IPS-NIHi11 (cell line): ENCODE measurements at places on chromosomes 13 and 19.

GRCh38 chr19:280541-281009, 10.6 kb downstream of the PLPP2 start:
- DNase-seq: no peak

GRCh38 chr13:73521985-73522524, 463.2 kb downstream of the KLF5 start:
- DNase-seq: no peak

DNA sequence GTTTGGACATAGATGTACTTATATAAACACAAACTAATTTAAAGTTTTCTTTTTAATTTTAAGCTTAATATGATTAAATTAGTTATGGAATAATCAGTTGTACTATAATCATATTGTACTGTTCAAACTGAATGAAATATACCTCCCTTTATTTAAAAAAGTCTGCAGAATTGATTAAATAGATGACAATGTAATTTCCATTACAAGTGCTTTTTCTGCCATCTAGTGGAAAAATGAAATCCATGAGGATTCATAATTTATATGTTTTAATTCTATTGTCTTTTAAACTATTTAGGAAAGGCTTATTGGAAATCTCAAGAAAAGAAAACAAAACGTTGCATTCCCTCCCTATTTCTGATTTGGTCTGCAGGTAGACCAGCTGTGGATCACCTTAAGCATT, 30.9 kb downstream of the MZT1 start:
- DNase-seq: no peak

DNA sequence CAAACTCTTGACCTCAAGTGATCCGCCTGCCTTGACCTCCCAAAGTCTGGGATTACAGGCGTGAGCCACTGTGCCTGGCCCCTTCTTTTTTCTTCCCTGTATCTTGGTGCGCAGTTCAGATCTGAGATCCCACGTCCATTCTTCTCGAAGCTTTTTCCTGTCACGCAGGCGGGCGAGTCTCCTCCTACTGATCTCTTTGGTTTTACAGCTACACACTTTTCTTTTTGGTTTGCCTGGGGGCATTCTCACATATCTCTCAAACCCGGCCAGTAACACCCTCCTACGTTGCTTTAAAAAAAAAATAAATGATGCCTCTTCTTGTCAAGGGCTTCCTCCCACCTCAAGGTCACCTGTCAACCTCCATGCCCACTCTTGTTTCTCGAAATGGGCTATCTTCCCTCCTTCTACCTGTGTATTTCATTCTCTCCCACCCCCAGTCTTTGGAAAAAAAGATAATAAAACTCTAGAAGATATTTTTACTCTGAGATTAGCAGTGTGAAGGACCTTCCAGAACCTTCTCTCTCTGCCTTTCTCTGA, 12.1 kb downstream of the TMPRSS9 start:
- DNase-seq: no peak

- DNase-seq: peak; percentile 64
Measured at GRCh38 chr19:29119590-29119989, 93.4 kb downstream of the UQCRFS1 start.

DNA sequence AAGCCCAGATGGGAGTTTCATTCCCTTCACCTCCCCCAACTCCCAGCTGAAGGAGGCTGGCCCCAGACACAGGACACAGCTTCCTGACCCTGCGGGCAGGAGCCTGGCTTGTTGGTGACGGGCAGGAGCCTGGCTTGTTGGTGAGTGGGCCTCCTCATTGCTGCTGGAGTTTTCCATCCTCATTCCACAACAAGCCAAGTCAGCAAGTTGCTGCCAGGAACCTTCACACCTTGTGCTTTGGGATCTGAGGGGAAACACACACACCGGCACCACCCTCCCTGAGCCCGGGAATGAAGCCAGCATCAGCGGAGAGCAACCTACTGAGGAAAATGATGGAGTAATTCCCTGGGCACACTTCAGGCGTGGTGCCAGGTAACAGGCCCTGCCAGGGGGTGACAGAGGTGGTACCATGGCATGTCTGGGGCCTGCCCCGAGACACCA, 74.9 kb downstream of the ALOX5AP start:
- no peak for DNase-seq

GRCh38 chr13:48411841-48412531, 927 bp downstream of the LPAR6 start:
- peak; percentile 33 for DNase-seq

DNA sequence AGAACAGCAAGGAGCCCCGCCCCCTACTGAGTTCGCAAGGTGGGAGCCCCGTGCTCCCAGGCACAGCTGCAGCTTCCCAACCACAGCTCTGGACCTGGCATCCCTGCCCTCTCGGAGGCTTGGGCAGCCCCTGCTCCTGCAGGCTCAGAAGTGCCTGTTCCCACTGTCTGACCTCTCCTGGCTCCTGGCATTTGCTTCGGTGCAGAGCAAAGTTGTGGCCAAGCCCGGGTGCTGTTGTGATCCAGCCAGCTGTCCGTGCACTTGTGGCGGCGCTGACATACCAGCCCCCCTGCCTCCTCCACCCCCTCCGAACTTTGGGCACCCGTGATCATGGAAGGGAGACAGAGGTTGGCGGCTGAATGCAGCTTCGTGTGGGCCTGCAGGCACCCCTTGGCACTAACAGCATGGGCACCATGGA, 1386.8 kb downstream of the PCDH9 start:
- no peak for DNase-seq

GRCh38 chr13:66378894-66379293, 851.2 kb downstream of the PCDH9 start:
- no peak for DNase-seq

DNA sequence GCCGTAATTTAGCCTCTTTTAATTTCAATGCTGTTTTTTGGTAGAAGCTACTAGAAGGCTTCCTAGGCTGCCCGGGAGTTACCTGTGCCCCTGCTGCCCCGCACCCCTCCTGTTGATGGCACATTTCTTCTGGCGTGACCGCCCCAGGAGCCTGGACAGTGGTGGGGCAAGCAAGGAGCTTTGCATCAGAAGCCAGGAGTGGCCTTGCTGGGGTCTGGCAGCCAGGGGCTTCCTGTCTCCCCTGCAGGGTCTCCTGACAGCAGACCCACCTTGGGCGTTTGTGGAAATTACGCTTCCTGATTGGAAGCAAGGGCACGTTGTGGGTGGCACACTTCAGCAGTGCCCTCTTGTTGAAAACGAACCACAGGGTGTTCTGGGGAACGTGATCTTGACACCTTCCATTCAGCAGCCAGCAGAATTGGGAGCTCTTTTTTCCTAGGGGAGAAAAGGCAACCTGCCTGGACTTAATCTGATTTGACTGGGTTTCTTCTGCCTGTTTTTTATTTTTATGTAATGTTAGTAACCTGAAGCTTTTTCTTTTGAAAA, 90.0 kb upstream of the TEX29 start:
- no peak for DNase-seq

GRCh38 chr13:96428911-96429310, 339.0 kb downstream of the HS6ST3 start:
- DNase-seq: no peak

DNA sequence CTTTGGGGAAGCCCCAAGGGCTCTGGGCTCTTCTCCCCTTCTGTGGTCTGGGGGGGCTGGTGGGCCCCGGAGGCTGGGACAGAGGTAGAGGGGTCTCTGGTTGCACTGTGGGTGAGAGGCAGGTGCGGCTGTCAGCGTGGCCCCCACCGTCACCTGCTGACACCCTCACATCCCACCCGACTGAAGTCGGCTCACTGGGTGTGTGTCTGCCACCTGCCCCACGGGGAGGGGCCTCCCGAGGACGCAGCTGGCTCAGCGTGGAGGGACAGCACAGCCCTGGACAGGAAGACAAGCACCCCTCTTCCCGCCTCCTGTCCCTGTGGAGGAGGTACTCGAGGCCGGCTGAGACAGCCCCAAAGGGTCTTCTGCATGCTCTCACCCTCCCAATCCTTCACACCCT, 2.2 kb upstream of the TMEM86B start:
- DNase-seq: no peak

DNA sequence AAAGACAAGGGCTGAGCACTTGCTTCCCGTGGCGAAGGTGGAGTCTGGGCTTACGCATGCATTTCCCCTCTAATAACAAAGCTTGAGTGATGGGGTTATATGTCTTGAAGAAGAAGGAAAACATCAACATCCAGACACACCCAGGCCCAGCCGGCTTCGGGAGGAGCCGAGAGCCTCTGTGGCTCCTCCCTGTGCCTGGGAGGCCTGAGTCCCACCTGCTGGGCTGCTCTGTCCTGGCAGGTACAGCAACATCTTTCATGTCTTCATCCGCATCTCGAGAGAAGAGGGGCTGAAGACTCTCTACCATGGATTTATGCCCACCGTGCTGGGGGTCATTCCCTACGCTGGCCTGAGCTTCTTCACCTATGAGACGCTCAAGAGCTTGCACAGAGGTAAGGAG, 30.6 kb downstream of the TMEM161A start:
- DNase-seq: no peak

- DNase-seq: no peak
Measured at GRCh38 chr19:10006335-10006708, 4.0 kb downstream of the COL5A3 start.

GRCh38 chr19:18153556-18154134, 682 bp downstream of the PIK3R2 start:
- no peak for DNase-seq

- DNase-seq: no peak
Measured at GRCh38 chr19:38939957-38940356, 9.2 kb downstream of the MRPS12 start.

- peak; percentile 55 for DNase-seq
Measured at GRCh38 chr13:70568571-70568970, 460.3 kb upstream of the KLHL1 start.

DNA sequence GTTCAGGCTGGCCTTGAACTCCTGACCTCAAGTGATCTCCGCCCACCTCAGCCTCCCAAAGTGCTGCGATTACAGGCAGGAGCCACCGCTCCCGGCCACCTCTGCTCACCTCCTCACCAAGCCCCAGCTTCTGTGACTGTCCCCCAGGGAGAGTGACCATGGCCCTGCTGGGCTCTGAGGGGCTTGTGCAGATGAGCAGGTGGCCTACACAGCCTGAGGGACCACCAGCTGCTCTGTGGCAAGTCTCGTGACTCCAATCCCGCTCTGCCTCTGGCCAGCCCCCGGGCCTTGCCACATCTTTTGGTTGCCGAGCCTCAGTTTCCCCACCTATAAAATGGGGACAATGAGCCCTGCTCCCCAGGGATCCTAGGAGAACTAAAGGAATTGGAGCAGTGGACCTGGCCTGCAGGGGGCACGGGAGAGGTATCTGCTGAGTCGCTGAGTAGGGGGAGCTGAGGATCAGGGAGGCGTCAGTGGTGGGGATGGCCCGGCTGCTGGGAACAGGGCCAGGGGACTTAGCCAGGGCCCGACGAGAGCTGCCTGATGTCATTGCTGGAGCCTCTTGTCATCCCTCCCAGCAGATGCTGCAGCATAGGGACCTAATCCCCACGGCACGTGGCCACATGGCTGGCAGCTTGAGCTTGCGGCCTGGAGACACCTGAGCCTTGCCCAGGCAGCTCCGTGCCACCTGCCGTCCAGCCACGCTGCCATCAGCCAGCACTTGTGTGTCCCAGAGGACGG, 74.7 kb downstream of the GADD45B start:
- no peak for DNase-seq

GRCh38 chr13:28161370-28161769, 23.0 kb downstream of the PAN3 start:
- peak; percentile 63 for DNase-seq

DNA sequence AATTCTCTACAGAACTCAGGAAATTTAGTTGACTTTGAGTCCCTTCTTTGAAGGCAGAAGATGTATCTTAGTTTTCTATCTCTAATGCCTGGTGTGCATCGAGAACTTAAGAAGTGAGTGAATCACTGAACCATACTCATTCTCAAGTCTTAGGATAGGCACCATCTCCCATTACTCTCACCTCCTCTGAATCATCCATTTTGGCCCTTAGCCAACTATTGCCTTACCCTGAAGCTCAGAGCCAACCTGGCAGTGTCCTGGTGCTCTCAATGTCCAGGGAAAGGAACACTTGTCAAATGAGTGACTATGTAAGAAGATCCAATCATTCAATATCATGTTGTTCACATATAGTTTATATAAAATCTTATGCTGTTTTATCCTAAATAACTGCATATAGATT, 146.6 kb downstream of the RGCC start:
- peak; percentile 21 for DNase-seq

GRCh38 chr19:2070436-2070827, 19.4 kb upstream of the MKNK2 start:
- no peak for DNase-seq

DNA sequence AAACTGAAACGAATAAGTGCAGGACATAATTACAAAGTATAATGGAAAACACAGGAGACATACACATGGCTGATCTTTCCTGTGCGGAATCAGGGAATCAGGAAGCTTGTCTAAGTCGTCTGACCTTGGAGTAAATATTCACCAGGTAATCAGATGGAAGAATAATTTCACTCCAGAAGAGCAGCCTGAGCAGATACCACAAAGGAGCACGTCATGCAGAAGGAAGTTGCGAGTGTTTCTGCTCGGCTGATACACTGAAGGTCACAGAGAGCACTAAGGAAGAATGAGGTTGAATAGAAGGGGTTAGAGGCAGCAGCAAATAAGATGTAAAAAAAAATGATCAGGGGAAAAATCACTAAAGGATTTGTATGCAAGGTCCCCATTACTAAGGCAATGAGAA, 122.3 kb upstream of the GPC6 start:
- no peak for DNase-seq
